ENCODE measurements at places on chromosomes 5 and 9. TPM values are rescaled to one million over a fixed set of nuclear protein-coding genes. Genes with fewer than 3 reads are reported as not detected.

DNA sequence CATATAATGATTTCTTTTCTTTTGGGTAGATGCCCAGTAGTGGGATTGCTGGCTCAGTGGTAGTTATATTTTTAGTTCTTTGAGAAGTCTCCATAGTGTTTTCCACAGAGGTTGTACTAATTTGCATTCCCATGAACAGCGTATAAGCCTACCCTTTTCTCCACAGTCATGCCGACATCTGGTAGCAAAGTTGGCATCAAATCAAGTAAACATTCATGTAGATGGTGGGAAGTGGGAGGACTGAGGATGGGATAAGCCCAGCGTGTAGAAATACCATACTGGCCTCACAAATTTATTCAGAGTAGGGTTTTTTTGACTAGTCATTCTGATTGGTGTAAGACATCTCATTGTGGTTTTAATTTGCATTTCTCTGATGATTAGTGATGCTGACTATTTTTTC, 115.4 kb downstream of the EGFLAM start:
- DNase-seq = no peak

Gene TMEM232
- polyA plus RNA-seq = not detected

DNA sequence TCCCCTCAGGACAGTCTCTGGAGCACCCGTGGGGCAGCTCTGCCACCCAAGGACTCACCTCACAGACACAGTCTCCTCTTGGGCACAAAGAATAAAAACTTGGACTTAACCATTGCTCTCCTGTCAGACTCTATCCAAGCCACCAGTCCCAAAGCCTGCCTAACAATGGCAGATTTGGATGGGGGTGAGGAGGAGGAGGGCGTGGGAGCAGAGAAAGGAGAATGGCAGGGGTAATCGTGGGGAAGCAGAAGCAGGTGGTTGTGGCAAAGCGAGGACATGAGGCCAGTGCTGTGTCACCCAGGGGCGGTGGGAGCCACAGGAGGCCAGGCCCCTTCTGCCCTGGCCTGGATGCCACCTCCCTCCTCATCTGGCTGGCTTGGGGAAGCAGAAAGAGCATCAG, 5.5 kb upstream of the FAM163B start:
- no peak for DNase-seq

DNA sequence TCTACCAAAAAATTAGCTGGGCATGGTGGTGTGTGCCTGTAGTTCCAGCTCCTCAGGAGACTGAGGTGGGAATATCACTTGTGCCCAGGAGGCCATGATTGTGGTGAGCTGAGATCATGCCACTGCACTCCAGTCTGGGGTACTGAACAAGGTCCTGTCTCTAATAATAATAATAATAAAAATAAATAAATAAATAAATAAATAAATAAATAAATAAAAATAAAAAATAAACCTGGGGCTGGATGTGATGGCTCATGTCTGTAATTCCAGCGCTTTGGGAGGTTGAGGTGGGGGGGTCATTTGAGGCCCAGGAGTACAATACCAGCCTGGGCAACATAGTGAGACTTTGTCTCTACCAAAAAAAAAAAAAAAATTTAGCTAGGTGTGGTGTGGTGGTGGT, 113.7 kb downstream of the ARHGEF28 start:
- DNase-seq = no peak

- no peak for DNase-seq
Observed at GRCh38 chr9:124869466-124869985, 7.6 kb downstream of the ARPC5L start.

GRCh38 chr9:32200896-32201295, 183.5 kb upstream of the ACO1 start:
- DNase-seq = no peak

Measured in muscle of arm (tissue), 14 donors.